Cardiac fibroblast (primary cell): ENCODE measurements at places on chromosomes 3 and 15.

DNA sequence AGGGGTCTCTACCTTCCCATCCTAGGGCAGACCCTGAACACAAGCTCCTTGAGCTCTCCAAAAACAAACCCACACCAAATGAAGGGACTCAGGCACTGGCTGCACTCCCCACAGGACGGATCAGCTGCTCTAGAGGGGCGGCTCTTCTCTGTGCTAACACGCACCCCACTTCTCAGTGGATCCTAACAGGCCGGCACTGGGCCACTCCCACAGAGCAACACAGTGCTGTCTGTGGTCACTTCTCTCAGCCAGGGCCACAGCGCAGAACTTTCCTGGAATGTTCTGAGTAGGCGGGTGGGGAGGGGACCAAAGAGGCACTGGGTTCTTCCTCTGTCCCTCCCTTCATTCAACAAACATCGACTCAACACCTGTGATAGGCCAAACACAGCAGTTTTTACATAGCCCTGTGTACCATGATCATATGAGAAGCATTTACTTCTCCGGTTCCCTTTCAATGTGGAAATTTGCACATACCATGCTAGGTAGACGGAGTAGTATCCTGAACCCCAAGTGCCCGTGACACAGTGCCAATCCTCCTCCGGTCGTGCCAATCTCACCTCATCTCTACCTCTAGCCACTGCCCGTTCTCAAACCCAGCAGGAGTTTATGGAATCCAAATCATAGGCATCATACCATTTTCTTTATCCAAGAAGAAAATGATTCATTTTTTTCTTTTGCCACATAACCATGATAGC is 98.1 kb downstream of the LRIG1 start:
- no peak for DNase-seq

DNA sequence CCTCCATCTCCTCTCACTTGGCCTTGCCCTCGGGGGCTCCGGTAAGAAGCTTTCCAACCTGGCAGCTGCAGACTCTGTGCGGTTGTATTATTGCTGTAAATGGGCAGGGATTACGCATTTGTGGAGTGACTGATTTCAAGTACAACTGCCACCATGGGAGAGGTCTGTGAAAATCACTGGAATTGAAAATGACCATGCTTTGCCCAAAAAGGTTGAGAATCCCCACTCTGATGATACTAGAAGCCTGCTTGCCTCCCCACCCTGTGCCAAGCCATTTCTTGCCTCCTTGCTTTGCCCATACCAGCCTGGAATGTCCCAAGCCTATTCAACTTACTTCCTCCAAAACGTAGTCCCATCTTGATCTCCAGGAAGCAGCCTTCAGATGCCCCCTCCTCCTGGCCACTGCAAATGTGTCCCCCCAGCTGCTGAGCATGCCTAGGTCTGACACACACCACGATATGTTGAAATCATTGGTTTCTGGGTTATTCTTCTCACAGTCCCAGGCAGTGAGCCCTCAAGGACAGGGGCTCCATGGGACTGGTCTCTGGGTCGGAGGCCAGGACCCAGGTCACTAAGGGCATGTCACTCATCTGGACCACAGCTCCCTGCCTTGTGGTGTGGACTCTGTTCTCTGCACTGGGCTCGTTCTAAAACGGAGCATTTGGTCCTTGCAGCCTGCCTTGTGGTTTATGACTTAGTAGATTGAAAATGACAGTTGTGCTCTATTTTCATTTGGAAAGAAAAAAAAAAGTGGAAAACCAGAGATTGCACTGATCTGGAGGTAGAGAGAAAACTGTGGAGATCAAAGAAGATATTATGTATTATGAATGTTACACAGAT is 42.9 kb downstream of the SMAD3 start:
- DNase-seq, result no peak

DNA sequence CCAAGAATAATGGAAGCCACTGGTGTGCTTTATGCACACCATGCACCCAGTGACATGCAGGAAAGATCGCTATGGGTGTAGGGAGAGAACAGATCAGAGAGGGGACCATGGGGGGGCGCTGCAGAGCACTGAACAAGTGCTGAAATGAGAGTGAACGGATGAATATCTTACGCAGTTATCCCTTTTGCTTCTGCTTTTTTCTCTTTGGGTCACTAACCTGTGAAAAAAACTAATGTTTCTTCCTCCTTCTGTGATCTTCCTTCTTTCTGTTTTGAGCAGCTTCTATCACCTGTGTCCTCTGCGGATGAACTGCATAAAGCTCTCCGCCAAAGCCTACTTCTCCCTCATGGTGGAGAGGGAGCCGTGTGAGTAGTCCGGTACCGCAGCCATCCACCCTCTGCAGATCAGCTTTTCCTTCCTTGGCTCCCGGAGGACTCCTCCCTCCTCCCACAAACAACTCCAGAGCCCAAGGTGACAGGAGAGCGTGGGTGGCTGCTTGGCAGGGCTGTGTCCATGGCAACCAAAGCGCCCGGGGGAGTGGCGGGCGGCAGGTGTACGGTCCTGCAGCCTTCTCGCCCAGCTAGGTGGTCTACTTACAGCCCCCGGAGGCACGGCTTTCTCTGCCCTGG is 106.2 kb downstream of the DGKG start:
- DNase-seq, result no peak

GRCh38 chr3:68315546-68315945 is 616.8 kb downstream of the TAFA4 start:
- DNase-seq, result no peak

DNA sequence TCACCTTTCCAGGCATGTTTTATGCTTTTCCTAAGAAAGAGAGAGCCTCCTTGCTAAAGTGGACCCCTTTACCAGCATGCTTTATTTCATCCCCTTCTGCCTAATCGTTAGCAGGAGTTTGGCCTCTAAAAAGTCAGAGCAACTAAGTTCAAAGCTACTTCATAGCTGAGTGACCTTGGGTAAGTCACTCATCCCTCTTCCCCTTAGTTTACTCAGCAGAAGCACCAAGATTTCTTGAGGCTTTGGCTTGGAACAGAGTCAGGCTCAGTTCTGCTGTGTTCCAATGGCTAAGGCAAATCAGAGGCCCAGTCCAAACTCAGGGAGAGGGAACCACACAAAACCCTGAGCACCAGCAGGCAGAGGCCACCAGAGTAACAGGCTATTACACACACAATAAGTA is 254.9 kb downstream of the TJP1 start:
- no peak for DNase-seq
